NCI-H146 (cell line): ENCODE measurements at places on chromosomes 3 and 15.

GRCh38 chr15:95051861-95052260 is 820.5 kb downstream of the MCTP2 start:
- DNase-seq, result no peak

DNA sequence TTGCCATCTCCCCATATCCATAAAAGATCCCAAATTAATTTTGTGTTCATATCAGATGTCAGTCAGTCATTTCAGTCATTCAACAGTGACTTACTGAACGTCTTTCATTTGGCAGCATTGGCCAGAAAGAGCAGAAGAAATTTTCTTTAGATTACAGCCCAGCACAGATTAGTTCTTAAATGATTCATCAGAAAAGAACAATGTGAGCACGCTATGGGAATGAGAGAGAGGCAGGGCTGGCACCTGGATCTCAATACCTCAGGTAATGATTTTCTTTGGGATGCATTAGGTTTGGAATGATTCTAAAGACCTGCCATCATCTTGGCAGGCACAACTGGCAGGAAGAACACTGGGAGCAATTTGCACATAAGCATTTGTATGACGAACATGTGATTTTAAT is 41.6 kb downstream of the FBN1 start:
- no peak for DNase-seq

DNA sequence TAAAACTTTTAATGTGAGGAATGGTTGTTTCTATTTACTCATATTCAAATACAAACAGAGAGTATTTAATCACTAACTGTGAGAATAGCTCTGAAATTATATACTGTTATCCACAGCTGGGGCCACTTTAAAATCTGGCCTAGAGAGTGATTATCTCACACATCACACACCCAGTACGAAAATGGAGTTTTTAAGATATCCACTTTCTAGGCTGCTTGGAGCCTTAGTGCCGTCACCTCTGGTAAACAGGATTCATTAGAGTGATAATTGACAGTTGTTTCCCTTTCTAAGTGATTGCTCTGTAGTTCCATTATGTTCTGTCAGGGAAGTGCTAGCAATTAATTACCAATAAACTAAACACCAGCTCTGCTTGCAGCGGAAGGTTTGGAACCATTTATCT is 942.4 kb downstream of the FHIT start:
- DNase-seq, result peak; percentile 42

GRCh38 chr15:54150255-54150654 is 172.0 kb downstream of the UNC13C start:
- DNase-seq, result no peak

DNA sequence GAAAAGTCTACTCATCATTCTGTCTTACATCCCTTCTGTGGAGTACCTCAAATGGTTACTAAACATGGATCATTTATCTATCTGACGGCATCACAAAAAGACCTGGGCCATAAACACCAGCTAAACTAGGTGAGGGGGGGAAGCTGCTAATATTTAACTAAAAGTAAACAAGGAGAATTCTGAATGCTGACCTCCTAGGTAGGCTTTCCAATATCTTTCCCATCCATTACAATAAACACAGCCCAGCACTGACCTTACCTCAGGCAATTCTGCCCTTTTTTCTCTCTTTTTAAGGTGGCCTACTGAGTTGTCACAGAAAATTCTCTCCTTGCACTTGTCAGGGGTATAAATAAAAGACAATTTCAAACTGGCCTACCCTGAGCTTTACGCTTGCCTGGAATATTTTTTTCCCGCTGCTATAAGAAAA is 33.1 kb downstream of the USF3 start:
- no peak for DNase-seq

- no peak for DNase-seq
Observed at GRCh38 chr15:66071160-66071920, 182.2 kb downstream of the MEGF11 start.

GRCh38 chr15:89998923-89999675 is 2.0 kb upstream of the ZNF710 start:
- DNase-seq, result no peak

GRCh38 chr3:48501196-48501595 is 2.8 kb downstream of the SHISA5 start:
- no peak for DNase-seq

- DNase-seq, result no peak
Observed at GRCh38 chr3:153980252-153980590, 141.0 kb upstream of the ARHGEF26 start.

- no peak for DNase-seq
Observed at GRCh38 chr3:10925436-10926255, 66.9 kb upstream of the SLC6A1 start.

DNA sequence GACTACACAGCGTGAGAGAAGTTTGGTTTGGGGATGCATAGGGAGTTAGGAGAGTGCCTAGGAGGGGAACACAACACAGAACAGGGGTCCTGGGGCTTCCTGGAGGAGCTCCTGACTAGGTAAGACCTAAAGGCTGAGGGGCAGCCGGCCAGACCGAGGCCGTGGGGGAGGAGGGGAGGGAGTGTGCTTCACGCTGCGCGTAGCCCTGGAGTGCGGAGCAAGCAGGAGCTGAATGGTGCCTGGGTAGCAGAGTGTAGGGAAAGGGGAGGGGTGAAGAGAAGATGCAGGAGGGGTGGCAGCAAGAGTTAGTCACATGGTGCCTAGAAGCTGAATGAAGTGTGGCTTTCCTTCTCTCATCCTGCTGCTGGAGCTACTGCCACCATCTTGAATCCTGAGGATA is 32.4 kb upstream of the HHATL start:
- no peak for DNase-seq

DNA sequence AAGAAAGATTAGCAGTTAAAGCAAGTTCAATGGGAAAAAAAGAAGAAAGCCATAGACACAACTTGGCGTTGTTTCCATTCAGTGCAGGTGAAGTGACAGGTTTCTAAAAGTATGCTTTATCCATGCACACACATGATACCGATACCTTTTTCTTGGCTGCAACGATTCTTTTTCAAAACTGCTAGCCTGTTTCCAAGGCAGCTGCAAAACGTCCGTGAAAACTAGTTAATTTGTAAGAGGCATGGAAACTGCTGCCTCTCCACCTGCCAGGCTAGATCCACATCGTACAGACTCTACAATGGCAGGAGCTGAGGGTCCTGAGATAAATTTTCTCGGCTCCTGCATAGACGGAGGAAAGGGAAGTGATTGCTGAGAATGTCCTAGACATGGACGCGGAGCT is 128.9 kb upstream of the ICE2 start:
- DNase-seq, result no peak

DNA sequence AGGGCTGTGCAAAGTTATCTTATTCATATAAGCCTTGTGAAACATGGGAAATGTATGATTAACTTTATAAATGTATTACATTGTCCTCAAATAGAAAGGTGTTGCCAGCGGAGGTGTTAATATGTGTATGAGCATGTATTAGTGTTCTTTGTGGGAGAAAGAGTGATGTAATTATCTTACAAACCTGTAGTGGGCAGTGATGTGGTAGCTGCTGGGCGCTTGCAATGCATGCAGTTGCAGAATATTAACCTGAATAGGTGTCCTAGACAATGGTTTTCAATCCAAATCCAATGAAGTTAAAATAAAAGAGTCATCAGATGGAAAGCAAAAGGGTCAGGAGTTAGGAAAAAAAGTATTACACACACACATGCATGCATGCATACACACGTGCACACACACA is 881.3 kb upstream of the CADM2 start:
- DNase-seq, result no peak

DNA sequence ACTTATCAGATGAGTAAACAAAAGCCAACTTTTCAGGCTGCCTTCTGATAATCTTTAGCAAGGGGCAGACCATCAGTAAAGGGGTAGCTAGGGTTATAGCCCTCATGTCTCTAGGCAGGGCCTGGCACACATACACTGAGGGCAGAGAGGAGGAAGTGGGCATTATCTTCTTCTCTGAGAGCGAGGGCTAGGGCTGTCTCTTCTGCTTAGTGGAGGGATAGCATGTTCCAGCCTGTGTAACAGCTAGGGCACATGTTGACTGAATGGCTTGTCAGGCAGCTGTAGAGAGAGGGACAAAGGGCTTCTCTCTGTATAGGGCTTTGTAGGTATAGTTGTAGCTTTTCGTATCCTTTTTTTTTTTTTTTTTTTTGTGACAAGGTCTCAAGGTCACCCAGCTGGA is 17.8 kb downstream of the CRTC3 start:
- DNase-seq, result no peak

GRCh38 chr3:58597770-58598310 is 20.6 kb upstream of the FAM107A start:
- no peak for DNase-seq

GRCh38 chr3:151400341-151400740 is 15.8 kb upstream of the P2RY12 start:
- DNase-seq, result no peak

DNA sequence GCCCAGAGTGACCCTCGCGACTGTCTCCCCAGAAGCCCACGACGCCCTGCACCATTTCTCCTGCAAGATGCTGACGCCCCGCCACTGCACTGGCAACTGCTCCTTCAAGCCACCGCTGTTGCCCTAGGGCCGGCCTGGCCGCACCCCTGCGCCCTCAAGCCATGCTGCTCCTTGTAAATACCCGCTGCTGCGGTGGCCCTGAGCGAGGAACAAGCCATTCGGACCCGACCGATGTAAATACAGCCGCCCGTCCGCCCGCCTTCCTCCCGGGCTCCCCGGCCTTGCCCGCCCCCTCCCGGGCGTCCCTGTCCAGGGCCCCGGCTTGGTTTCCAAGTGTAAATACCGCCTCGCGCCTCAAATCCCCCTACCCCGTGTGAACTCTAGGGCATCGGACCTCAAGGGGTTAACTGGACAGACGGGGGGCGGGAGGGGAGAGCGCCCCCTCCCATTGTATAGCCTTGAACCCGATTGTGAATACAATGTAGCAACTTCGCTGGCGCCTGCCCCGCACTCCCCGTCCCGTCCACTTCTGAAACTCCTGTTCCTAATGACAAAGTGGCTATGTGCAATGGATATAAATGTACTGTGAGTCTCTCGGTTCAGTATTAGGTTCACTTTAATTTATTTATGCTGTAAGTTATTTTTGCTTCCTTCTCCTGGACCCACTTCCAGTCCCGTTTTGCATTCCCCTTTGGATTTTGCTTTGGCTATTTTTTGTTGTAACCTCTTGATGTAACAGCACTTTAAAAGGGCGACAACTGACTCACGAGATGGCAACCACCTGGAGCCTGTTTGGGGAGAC is 5.9 kb downstream of the RNU6-1 start:
- DNase-seq, result no peak

DNA sequence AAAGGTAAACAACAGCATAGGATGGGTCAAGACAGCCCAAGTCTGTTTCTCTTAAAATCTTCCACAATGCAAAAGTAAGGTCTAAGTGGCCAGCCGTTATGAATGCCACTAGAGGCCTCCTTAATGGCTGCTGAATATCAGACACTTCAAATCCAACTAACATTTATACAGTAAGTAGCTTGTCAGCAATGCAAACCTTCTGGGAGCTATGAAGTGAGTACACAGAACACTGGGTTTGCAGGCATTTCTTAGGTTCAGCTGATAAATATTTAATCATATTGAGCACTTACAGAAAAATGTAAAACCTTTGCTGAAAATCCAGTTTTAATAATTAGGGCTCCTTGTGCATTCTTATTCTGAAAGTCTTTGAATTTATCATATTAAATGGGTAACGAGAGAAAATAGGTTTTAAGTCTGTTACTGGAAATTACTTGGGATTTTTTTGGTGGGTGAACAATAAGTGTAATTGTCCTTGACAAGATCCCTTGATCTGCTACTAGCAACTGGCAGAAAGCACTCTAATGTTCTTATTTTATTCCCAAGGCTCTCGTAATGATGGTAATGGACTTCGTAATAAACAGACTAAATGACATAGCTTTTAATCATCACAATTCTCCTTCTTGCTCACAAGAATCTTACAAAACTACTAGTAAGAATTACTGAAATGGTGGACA is 141.7 kb upstream of the GPR149 start:
- no peak for DNase-seq

- DNase-seq, result no peak
Observed at GRCh38 chr15:87348746-87349145, 907.8 kb downstream of the NTRK3 start.

GRCh38 chr15:98131924-98132323 is 171.4 kb downstream of the ARRDC4 start:
- DNase-seq, result no peak

DNA sequence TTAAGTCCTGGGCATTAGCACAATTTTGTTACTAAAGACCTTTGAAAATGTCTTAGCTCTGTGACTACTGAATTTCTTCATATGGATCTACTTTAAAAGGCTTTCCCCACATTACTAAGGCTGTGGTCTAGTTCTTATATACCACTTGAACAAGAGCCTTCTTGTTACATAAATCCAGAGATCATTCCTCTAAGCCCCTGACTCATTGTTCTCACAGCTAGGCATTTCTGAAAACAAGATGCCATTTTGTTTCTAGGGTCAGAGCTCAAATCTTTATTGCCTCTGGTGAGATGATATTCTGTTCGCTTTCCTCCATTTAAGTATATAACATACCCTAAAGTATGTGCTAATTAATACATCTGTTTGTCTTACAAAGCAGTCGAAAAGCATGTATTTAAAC is 29.8 kb upstream of the LPP start:
- DNase-seq, result no peak

DNA sequence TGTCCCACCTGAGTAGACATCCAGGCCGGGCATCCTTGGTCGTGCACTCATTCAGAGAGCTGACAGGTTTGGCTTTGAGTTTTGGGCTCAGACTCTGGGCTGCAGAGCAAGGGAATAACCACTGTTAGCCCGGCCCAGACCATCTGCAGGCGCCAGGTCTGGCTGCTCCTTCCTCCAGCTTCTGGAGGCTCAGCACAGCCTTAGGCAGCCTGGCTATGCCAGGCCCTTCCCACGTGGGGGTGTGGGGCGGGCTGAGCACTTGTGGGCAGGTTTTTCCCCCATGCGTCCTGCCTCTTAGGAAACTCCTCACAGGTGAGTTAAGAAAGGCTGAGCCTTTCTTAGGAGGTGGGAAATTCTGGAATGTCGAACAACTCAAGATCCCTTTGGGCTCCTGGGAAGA is 11.2 kb downstream of the PLA2G4B start:
- no peak for DNase-seq

GRCh38 chr15:77627067-77627466 is 5.6 kb downstream of the LINGO1 start:
- DNase-seq, result peak; percentile 79

DNA sequence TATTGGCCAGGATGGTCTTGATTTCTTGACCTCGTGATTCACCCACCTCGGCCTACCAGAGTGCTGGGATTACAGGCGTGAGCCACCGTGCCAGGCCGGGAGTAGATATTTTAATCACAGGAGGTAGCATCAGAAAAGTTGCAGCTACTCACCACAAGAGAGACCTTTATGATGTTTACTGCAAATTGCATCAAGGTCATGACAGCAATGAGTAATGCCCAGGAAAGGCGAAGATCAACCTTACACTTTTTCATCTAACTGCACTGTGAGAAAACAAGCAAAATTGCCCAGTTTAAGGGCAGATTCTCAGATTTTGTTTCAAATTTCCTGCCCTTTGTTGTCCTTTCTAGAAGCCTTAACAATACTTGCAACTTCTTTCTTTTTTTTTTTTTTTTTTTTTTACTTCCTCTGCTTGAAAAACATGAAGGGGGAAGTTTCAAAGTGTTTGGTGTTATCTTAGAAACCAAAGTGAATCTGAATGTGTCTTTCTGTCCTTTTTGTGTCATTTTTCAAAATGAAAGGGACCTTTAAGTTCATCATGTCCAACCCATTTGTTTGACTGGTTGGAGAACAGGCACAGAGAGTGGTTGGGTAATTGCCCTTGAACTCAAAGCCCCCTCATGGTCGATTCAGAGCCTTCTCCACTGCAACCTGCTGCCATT is 25.0 kb downstream of the TGFBR2 start:
- no peak for DNase-seq
